Kidney (tissue), 22 donors: ENCODE measurements at places on chromosomes 3 and 15. TPM values are rescaled to one million over a fixed set of nuclear protein-coding genes. Genes with fewer than 3 reads are reported as not detected.

GRAMD2A gene
- total RNA-seq, result 5.4 TPM

TOP2B gene
- total RNA-seq, result 109 TPM

MEGF11 gene
- 41.8 TPM for total RNA-seq

OXTR gene
- total RNA-seq, result 1.2 TPM

ISLR gene
- total RNA-seq, result 30.2 TPM

DPPA2 gene
- total RNA-seq, result 0.19 TPM

ENTPD3 gene
- 1.1 TPM for total RNA-seq

MED12L gene
- total RNA-seq, result 0.82 TPM

GRCh38 chr3:157916672-157917071 is 189.5 kb downstream of the SHOX2 start:
- no peak for DNase-seq

- no peak for DNase-seq
Measured at GRCh38 chr3:50572801-50573371, 3.6 kb downstream of the HEMK1 start.

DNA sequence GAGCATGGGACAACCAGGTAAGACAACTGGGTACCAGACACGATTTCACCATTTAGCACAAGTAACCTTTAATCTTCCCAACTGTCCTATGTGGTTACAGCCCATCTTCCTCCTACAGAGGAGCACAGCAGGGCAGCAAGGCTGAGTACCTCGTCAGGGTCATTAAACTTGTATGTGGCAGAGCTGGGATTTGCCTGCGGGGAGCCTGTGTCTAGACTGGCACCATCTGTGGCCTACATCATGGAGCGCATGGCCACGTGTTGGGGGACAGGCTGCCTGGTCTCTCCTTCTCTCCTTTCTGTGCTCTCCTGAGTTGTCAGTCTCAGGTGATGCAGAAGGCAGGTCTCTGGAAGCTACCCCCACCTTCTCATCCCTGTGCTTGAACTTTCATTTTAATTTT is 32.2 kb downstream of the GOLGA6A start:
- DNase-seq, result no peak

DNA sequence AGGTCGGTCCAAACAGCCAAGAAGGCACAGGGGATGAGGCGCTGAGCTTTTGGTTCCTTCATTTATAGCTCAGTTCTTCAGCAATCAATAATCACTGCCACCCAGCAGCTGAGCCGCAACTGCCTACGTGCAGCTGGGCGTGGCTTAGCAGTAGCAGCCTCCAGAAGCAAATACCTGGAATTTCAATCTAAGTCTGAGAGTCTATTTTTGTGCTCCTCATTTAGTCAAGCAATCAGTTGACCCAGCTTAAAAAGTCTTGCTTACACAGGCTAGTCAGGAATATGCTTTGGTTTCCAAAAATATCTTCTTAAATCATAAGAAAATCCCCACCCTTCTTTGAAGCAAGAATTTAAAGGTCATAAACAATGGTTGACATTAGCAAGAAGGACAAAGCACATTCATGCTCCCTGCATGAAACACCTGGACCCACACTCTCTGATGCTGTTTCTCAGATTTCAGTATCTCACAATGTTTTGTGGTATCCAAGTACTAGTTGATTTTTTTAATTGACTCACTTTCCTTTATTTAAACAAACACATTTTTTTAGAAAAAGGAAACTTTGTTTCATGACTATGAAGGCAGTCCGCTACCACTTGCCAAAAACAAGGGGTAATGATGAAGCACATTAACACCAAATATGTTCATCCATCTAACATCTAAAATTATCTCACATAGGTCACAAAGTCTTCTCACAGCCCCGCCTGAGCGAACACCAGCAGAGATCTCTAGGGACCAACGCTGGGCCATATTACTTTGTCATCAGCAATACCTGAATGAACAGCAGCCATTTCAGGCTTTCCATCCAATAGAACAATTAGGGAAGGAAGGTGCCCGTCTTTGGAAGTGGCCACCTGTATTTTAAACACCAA is 106.1 kb downstream of the OXNAD1 start:
- no peak for DNase-seq

- DNase-seq, result no peak
Measured at GRCh38 chr15:69421498-69421897, 7.3 kb downstream of the KIF23 start.

DNA sequence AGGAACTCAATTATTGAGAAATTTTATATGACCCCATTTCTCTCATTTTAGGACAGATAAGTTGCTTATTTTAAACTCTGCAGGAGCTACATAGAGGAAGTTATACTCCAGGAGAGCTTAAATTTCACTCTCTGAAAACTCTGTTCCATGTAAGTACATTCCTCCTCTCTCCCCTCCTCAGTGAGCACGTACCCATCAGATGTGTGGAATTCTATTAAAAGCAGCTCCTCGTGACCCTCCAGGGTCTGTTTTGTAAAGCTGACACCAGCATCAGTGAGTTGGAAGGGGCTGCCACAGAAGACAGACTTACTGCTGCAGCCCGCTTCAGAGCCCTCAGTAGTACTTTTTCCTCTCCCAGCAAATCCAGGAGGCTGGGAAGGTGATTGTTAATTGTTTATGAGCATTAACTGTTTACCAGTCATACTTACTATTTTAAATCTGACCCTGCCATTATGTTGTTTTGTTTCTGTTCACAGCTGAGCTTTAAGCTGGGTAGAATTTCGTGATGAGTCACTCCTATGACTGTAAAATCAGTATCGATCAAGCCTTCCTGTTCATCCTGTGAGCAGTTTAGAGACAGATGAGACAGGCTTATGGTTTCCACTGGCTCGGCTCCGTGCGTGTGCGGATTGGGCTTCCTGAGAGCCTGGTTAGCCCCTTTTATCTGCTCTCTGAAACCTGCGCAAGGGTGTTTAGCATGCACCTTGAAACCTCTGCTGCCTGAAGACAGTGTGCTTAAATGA is 20.4 kb downstream of the IGF1R start:
- no peak for DNase-seq

GRCh38 chr3:158970006-158970405 is 168.2 kb downstream of the MFSD1 start:
- DNase-seq, result no peak

DNA sequence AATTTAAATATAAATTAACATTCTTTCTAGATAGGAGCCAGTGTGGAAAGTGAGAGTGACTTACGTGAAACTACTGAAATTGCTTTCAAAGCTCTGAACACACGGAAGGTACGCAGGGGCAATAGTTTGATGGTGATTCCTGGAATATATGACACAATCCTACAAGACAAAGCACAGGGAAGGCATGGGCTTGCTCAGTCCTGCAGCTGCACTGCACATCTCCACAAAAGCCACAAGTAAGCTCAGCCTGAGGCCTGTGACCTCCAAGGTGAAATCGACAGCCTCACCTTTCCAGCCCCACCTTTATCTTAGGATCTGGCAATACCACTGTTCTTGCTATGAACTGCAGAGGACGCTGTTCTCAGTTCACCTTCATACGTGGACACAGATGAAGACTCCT is 109.3 kb upstream of the SCN10A start:
- DNase-seq, result no peak

- no peak for DNase-seq
Measured at GRCh38 chr15:33934921-33935320, 33.4 kb upstream of the CHRM5 start.

- DNase-seq, result no peak
Measured at GRCh38 chr15:94547711-94548110, 316.4 kb downstream of the MCTP2 start.

DNA sequence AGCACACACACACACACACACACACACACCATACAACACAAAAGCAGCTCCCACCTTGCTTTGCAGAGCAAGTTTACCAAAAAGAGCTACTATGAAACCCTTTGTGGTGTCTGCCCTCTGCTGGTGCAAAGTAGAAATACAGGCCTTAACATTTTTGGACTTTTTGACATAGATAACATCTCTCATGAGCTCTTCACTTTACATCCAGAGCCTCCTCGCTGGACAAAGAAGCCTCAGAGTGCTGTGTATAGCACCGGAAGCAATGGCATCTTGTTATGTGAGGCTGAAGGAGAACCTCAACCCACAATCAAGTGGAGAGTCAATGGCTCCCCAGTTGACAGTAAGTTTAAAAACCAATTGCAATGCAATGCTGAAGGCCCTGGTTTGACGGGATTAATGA is 157.9 kb downstream of the CHL1 start:
- DNase-seq, result no peak

DNA sequence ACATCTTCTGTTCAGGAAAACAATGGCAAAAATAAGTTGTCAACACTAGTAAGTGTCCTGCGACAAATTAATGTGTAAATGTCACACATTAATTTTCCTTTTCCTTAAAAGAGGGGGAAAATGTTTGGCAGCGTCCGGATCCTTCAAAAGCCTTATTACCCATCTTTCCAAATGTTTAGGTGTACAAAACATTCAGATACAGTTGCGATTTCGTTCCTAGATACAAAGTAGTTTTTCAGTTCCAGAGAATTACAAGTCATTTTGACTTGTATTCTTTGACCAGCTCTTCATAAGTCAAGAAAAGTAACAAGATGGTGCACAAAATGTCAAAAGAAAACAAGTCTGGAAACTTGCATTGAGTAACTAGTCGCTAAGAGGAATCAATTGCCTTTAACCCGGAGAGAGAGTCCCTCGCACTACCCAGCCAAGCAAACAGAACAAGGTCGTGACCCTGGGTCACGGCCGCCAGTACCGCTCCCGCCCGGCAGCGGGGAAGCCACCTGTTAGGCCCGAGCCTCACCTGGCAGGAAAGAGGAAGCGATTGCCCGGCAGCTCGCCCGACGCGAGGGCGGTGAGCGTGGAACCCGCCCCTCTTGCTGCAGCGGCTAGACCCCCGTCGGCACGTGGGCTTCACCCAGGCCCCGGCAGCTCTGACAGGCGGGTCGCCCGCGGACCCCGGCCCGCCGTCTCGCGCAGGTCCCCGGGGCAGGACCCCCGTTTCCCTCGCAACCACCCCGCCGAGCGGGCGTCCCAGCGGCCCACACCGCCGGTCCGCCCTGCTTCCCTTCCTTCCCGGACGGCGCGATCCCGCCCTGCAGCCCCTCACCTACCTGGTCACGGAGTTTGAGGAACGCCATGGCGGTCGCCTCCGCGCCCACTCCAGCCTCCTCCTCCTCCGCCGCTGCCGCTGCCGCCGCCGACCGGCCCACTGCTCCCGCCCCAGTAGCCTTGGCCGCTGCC is 61.0 kb upstream of the ANKRD28 start:
- peak; percentile 91 for DNase-seq

DNA sequence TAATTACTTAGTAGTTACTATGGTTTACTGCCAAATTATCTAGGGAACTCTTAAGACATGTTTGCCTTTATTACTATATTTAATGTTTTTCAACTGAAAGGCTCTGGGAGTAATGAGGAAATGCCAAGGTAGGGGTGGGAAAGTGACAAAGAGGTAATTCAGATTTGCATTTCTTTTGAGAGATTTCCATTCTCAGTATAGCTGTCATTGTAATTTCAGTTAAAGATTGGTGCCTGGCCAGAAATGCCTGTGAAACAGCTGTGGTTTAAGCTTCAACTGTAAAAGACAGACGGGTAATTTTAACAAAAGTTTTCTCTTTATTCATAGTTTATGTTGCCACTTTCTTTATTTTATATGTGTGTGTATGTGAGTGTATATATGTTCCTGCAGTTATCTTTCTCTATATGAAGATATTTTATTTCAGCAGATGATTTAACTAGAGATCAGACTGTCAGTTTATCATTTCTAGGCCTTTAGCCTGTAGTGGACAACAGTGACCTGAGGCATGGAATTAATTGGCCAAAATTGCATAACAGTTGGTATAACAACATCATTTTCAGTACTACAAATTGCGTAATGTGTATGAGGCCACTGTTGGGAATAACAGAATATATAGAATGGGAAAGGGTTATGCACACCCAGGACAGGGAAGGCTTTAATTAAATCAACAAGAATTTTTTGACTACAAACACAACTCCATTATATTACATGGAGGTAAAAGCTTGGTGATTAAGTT is 119.0 kb downstream of the BBX start:
- no peak for DNase-seq

DNA sequence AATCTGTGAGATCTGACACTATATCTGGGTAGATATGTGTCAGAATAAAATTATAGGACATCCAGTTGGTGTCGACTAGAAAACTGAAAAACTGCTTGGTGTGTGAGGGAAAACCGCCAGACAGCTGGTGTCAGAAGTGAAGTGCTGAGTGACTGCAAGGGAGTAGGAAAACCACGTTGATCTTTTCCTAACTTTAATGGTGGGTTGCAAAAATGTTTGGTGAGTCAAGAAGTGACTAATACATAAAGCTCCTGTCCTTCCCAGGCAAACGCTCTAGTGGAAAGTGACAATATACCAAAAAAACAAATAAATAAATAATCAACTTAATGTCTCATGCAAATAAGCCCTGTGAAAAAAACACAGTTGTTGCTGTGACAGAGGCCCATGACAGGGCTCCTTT is 7.3 kb upstream of the CD96 start:
- DNase-seq, result no peak

- DNase-seq, result no peak
Measured at GRCh38 chr15:85717212-85717611, 77.5 kb downstream of the KLHL25 start.

GRCh38 chr3:72185549-72186399 is 400.8 kb upstream of the PROK2 start:
- DNase-seq, result no peak

DNA sequence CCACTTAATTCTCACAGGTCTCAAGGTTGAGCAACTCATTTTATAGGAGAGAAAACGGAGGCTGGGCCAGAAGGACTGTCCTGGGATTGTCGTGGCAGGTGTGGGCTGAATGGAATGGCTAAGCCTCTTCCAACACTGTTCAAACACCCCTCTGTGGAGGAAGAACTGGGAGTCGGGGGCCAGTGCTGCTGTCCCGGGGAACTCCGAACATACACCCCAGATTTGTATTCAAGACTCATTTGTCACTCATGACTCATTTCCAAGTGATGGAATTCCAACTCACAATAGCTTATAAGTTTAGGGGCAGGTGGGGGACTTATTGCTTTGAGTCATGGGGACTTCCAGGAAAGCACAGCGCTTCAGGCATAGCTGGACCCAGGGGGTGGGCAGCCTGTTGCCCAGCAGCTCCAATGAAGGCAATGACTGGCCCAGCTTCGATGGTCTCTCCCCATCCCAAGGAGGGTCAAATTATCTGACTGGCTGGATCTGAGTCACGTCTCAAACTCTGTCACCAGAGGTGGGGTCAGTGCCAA is 72.5 kb downstream of the TM2D3 start:
- no peak for DNase-seq
